Central memory CD8-positive, alpha-beta T cell (primary cell): ENCODE measurements at places on chromosomes 4 and X.

DNA sequence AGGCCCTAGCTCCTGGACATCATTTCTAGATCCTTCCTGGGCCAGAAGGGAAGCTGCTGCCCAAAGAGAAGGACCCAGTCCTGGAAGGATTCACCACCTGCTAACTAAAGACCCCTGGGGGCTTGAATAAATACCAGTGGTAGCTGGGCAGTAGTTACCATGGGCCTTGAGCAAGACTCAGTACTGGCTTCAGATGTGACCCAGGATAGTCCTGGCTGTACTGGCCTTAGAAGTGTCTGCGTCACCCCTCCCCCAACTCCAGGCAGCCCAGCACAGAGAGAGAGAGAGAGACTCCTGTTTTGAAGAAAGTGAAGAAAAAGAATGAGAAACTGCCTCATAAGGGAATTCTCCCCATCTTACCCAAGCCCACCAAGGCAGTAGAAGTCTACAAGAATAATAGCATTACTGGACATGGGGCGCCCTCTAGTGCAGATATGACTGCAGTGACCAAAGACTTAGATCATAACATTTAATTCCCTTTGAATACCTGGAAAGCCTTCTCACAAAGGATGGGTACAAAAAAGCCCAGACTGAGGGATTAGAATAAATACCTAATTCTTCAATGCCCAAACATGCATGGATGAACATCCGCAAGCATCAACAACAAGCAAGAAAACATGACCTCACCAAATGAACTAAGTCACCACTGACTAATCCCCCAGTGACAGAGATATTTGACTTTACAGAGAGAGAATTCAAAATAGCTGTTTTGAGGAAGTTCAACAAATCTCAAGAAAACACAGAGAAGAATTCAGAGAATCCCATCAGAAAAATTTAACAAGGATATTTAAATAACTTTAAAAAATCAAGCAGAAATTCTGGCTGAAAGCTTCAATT, 171.8 kb downstream of the HNRNPD start:
- no peak for DNase-seq

GRCh38 chrX:2691543-2692220, 587 bp downstream of the CD99 start:
- no peak for DNase-seq

GRCh38 chr4:178414042-178414441, 971.8 kb upstream of the AGA start:
- DNase-seq, result no peak

- DNase-seq, result no peak
Observed at GRCh38 chr4:4758681-4759080, 100.8 kb upstream of the MSX1 start.

DNA sequence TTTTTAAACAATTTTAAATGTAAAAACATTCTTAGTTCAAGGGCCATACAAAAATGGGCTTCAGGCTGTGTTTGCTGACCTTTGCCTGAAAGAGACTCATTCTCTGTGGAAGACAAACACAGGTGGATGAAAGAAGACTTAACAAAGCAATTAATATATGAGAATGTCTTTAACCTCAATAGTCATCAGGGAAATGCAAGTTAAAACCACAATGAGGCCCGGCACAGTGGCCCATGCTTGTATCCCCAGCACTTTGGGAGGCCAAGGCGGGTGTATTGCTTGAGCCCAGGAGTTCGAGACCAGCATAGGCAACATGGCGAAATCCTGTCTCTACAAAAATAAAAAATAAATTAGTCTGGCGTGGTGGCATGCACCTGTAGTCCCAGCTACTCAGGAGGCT, 7.1 kb upstream of the SMARCA1 start:
- no peak for DNase-seq

DNA sequence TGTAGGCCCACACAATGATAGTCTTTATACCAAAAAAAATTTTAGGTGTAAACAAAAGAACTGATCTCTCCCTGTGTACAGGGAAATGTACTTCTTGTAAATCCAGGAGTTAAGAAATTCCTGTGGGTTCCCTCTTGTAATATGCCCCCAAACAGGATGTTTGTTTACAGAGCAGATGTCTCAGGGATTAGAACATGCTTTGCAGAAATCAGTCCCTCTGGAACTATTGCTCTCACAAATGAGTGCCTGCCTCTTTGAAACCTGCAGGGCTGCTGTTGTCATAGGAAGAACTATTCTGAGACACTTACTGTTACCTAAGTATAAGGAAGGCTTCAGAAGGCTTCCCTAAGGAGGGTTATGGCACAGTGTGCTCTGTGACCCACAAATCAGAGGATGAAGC, 35.6 kb downstream of the PAK3 start:
- DNase-seq, result no peak

DNA sequence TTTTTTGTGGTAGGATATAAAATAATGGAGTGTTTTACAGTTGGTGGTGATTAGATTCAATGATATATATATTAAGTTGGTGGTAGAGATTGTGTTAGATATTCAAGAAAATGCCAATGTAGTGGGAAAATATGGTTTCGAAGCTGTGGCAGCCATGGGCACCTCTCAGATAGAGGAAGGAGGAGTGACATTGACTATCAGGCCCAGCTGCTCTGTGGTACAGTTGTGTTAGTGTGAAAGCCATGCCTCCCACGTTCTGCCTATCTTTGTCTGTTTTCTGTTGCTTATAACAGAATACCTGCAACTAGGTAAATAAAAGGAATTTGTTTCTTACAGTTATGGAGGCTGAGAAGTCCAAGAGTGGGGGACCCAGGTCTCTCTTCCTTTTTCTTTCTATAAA, 101.9 kb downstream of the ARHGAP10 start:
- DNase-seq, result no peak

DNA sequence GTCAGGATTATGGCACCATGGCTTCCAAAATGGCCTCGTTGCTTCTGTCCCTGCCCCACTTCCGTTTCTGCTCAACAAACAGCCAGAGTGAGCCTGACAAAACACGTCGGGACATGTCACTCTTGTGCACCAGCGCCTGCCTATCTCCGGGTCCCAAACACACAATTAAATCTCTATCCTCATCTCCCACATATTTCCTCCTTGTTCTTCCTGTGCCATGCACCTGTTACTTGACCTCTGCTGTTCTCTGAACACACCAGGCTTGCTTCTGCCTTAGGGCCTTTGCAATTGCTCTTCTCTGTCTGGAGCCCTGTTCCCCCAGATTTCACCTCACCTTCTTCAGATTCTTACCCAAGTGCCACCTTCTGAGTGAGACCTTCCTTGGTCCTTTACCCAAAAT, 12.7 kb upstream of the CD38 start:
- no peak for DNase-seq

DNA sequence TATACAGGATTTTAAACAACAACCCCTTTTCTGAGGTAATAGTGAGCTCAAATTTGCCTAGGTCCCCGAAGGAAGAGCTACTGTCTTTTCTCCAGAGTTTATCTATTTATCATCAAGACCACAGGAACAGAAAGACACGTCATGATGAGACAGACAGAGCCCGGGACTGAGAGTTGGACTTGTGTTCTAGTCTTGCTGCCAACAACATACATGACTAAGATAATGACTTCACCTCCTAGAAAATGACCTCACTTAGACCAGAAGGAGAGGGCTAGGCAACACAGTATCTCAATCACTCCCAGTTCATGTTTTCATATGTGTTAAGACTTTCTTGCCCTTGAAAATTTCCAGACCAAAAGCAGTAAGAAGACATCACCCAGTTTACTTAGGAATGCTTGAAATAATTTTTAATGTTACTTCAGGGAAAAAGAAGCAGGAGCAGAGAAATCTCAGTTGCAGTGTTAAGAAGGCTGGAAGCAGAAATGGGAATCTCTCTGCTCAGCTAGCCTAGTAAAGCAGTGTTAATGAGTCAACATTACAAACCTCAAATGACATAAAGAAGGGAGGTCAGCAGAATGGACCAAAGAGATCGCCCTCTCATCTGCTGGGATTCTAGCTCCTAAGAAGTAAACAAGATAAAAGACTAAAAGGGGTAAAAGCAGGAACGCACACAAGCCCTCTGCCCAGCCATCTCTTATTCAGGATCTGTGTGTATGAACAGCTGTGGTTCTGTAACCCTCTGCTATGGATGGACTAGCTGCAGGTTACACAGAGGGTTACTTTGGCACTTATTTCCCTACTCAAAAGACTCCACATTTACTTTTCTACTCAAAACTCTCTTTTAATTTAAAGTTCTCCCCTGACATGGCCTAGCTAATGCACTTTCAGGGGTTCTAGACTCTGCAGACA, 24.8 kb downstream of the PDGFC start:
- no peak for DNase-seq

GRCh38 chr4:83358410-83358809, 23.8 kb upstream of the HPSE start:
- DNase-seq, result no peak

DNA sequence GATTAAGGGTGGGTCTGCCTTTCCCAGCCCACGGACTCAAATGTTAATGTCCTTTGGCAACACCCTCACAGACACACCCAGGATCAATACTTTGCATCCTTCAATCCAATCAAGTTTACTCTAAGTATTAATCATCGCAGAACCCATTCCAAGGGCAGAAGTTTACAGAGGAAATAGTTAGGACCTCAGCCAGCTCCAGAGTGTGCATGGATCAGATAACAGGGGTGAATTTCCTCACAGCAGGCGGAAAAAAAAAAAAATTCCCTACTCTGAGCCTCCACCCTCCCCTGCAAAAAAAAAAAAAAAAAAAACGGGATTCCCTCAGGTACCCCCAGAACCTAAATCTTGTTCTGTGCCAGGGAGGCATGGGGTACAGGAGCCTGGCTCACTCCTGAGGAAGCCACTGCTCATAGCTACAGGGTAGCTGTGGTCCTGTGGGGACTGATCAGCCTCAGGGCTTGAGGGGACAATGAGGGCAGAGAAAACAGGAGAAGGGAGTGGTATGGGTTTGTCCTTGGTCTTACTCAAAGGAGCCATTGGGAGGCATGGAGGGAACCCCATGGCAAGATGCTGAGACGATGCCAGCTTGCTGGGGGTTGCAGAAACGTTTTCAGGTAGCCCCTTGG, 113.0 kb downstream of the DHRSX start:
- DNase-seq, result no peak

- DNase-seq, result no peak
Observed at GRCh38 chrX:148537556-148538182, 37.3 kb downstream of the AFF2 start.

GRCh38 chr4:142752202-142752786, 93.8 kb downstream of the INPP4B start:
- DNase-seq, result no peak

GRCh38 chr4:84847978-84848377, 118.5 kb downstream of the WDFY3 start:
- DNase-seq, result no peak
